Mucosa of descending colon (tissue), 3 donors: ENCODE measurements at places on chromosomes 6 and 20. TPM values are rescaled to one million over a fixed set of nuclear protein-coding genes. Genes with fewer than 3 reads are reported as not detected.

DNA sequence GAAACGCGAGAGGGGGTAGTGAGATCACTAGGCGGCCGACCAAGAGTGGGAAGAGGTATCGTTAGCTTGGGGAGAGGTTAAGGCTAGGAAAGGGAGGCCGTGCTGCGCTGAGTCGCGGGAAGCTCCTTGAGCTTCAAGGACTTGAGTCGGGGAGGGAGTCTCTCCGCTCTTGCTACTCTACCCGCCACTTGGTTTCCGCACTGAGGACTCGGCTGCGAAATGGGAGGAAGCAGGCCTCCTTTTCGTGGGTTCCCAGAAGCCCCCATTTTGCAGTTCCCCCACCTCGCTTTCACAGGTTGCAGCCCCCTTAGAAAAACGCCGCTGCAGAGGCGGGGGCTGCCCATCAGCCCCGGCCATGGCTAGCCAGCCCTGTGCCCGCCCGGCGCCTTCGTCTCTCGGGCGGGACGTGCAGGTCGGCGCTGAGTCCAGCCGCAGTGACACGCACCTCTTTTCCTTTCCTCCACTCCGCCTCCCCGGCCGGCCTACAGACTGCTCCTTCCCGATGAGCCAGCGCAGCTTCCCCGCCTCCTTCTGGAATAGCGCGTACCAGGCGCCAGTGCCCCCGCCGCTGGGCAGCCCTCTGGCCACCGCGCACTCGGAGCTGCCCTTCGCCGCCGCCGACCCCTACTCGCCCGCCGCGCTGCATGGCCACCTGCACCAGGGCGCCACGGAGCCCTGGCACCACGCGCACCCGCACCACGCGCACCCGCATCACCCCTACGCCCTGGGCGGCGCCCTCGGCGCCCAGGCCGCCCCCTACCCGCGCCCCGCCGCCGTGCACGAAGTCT, 4.9 kb downstream of the VGLL2 start:
- DNase-seq: peak; percentile 23

GRCh38 chr6:127912914-127913313, 12.1 kb upstream of the THEMIS start:
- no peak for DNase-seq

- peak; percentile 21 for DNase-seq
These were observed 143.4 kb upstream of the PHACTR1 start for GRCh38 chr6:12572896-12573827.

MAFB gene
- total RNA-seq: 17.9 TPM

ZBTB9 gene
- 4.3 TPM for total RNA-seq

TGM2 gene
- total RNA-seq: 33.3 TPM

- DNase-seq: no peak
These were observed 32.8 kb downstream of the ERMARD start for GRCh38 chr6:169783971-169784820.

- no peak for DNase-seq
These were observed 178.7 kb downstream of the CLIC5 start for GRCh38 chr6:45836984-45837383.

CCN6 gene
- not detected for total RNA-seq

DNA sequence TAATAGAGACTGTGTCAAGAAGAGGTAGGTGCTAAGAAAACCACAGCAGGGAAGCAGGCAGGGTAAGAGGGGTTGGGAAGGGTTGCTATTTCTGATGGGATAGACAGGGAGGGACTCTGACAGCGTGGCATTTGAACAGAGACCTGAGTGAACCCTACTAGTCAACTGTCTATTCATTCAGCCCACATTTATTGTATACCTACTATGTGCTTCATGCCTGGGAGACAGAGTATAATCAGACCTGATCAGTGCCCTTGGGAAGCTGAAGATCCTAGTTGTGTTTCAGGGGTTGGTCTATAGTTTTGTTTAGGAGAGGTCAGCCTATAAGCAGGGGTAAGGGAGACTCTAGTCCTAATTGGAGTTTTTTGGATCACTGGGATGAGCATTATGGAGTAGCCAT, 14.9 kb upstream of the CAPN11 start:
- DNase-seq: no peak

DNA sequence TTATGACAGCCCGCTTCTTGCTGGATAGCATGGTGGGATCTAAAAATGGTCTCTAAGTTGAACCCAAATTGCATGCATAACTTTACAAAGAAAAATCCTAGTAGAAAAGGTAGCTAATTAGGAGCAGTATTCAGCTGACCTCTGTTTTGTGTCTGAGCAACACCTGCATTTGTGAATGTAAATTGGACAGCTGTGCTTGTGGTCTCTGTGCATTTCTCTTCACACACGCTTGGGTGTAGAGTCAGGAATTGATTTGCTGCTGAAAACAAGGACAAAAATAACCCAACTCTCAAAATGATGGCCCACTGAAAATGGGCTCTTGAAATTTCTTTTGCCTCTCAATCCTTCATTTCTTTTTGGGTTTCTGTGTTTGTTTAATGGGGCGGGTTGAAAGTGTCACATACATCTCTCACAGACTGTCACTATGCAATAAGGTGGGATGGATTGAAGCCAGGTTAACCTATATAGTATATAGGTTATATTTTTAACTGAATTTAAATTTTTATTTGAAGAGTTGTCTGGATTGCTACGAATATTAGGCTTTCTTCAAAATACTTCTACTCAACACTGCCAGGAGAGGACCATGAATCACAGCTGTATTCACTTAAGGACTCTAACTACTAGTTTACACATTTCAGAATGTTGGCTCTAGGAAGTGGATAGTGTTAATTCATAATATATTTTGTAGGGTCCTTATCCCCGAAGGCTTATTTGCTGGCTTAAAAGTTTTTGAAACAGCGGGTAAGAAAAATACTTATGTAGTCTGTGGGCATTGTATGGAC, 46.5 kb downstream of the SOBP start:
- DNase-seq: no peak

DNA sequence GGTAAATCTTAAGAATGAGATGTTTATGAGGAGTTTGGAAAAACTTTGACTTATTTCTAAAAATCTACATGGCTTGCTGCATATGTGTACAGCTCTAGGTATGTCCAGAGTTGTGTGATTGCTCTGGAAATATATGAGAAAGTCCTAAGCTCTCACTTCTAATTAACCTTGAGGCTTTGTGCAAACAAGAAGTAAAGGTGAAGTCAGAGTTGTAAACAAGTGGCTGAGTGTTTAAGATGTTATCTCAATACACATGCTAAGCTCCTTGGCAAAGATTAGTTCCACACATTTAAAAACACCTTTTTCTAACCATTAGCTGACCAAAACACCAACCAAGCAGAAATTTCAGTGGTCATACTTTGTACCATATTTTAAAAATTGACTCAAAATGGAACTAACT, 684.2 kb downstream of the HTR1B start:
- DNase-seq: no peak

C20orf141 gene
- total RNA-seq: not detected

C4B gene
- 9.2 TPM for total RNA-seq

FAM210B gene
- total RNA-seq: 31.5 TPM

PTK6 gene
- total RNA-seq: 91.7 TPM

DNA sequence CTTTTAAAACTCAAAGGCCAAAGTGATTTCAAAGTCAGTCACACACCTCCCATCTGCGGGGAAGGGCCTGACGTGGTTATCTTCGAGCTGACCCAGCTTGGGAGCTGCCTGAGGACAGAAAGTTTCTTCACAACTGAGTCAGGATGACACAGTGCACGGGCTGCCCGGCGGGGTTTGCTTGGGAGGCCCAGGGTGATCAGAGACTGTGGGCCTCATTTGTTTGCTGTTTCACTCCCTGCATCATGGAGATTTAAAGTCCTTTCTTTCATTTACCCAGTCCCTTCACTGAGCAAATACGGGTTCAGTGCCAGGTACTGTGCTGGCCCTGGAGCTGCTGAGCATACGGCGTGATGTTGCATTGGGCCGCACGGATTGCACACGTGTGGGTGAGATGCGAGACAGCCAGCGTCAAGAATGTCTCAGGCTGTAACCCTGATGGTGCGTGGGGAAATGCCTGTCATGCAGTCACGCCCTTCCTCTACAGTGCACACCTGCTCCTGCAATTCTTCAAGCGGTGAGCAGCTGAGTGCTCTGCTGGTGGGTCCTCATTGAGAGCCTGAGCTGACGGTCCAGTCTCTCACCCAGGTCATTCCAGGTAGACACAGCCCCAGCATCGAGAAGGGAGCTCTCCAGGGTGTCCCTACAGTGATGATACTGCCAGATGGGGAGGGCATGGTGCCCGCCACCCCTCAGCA, 82.7 kb upstream of the PMEPA1 start:
- DNase-seq: no peak

DEF6 gene
- total RNA-seq: 15.1 TPM

ASIP gene
- not detected for total RNA-seq

GRCh38 chr6:135883536-135883935, 32.0 kb downstream of the PDE7B start:
- DNase-seq: no peak

TFAP2B gene
- total RNA-seq: not detected

GRCh38 chr6:41726876-41727275, 8.5 kb downstream of the TFEB start:
- DNase-seq: no peak

GRCh38 chr20:34916774-34917354, 38.7 kb downstream of the GSS start:
- DNase-seq: peak; percentile 67

SLC35D3 gene
- 0.12 TPM for total RNA-seq

TFAP2A gene
- total RNA-seq: 0.98 TPM

- DNase-seq: peak; percentile 62
These were observed at the start of gene PRSS35 for GRCh38 chr6:83511901-83512681. Gene PRSS35 (plus strand): TSS chr6:83512534. CDS start chr6:83523442, 10,908 bp downstream.

GRCh38 chr6:134293659-134294161, 24.2 kb downstream of the SGK1 start:
- DNase-seq: no peak

LY6G6F gene
- not detected for total RNA-seq

GRCh38 chr6:170460641-170461040, 92.5 kb downstream of the PSMB1 start:
- DNase-seq: no peak

RIPPLY2 gene
- total RNA-seq: not detected

SLC13A3 gene
- total RNA-seq: not detected

HLA-DQA1 gene
- total RNA-seq: 24.1 TPM

DNA sequence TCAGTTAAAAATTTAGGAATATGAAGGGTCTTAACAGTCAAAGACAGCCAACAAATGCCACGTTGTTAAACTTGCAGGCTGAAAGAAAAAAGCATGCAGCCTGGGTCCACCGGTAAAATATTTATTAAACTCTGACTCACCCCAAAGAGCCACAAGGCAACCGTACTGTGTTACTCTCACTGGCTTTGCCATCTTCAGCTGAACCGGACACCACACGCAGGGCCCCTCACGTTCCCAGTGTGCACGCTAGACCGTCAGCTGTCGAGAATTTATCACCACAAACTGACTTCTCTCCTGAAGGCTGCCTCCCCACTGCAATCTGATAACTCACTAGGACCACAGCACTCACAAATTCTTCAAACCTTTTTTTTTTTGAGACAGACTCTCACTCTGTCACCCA, 30.7 kb downstream of the HUS1B start:
- DNase-seq: no peak

GRCh38 chr6:119026822-119027221, 51.6 kb downstream of the FAM184A start:
- DNase-seq: no peak

DNA sequence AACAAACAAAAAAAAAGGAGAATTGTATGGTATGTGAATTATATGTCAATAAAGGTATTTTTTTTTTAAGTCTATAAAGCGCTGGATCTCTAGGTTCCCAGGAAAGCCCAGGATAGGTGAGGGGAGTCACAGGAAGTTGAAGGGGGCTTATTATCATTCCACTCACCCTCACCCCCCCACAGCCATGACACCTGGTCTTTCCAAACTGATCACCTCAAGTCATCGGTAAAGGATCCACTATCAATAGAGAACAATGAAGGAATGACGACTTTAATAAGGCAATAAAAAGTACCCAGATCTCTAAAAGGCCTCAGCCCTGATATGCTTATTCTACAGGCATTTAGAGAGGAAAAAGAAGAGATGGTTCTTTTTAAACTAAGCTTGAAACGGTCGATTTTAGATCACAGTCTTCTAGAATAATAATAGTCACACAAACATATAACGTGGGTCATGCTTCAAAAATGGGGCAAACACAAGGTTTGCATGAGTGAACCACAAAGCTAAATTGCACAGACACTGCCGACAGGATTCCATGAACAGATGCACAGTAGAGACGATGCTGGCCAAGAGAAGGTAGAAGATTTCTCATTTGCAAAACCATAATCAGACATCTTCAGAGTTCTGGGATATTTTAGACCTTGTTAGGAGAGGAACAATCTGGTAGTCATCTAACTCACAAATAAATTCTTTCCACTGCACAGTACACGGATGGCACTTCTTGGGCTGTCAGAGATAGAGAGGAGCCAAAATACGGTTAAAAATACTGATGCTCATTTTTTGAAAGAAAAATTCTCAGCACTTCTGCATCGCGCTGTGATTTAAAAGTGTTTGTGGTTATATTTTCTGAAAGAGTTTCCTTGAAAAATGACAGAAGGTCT, 21.0 kb downstream of the ZMYND8 start:
- no peak for DNase-seq

PRL gene
- not detected for total RNA-seq

DNA sequence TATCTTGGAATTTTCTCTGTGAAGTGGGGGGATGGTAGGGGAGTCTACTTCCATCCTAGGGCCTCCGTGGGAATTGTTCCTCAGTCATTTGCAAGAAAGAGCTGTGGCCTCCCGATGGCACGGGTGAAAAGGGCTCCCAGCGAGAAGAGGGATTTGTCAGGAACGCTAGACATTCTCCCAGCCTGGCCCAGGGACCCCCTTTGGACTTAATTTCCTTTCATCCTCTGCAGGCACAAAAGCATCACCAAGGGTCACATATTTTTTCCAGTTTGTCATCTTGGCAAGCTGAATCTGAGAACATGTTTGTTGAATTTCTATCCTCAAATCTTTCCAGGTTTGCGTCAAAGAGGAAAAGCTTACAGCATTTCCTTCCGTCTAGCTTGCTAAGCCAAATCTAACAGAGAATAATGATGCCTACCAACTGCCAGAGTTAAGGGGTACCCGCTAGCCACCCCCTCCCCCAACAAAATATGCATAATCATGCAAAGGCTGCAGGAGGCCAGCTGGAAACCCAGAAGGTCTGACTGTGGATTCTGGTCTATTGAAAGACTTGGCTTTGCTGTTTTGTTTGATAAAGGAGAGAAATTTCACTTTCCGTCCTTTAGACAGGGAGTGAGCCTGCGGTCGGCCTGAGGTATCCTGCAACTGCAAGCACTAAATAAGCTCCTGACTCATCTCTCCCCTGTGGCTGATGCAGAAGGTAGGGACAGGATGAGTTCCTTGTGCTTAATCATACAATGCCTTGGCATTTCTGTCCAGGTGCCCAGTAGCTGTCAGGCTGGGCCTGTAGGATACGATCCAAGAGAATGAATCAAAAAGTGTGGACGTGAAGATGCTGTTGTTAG, 23.1 kb downstream of the PSMG4 start:
- DNase-seq: no peak

WTAP gene
- total RNA-seq: 85.8 TPM

GRCh38 chr20:61757678-61758563, 307.8 kb downstream of the TAF4 start:
- no peak for DNase-seq

- no peak for DNase-seq
These were observed 29.1 kb downstream of the RREB1 start for GRCh38 chr6:7136859-7137334.
